ENCODE measurements at places on chromosomes 5 and 9.

- DNase-seq = no peak
Measured at GRCh38 chr5:37838152-37838932, 1.5 kb downstream of the GDNF start.

DNA sequence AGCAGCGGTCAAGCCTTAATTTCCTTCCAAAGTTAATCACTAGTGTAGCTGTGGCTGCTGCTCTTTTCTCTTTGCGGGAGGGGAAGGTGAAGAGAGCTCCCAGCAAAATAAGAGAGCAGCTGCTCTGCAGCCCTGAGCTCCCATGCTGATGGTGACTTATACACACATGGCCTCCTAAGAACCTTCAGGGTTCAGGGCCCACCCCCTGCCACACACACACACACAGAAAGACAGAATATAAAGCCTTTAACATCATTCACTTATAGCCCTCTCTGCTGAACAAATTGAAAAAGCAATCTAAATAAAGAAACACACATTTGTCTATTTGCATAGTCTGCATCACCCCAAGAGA is 43.6 kb downstream of the GAS1 start:
- DNase-seq = no peak

DNA sequence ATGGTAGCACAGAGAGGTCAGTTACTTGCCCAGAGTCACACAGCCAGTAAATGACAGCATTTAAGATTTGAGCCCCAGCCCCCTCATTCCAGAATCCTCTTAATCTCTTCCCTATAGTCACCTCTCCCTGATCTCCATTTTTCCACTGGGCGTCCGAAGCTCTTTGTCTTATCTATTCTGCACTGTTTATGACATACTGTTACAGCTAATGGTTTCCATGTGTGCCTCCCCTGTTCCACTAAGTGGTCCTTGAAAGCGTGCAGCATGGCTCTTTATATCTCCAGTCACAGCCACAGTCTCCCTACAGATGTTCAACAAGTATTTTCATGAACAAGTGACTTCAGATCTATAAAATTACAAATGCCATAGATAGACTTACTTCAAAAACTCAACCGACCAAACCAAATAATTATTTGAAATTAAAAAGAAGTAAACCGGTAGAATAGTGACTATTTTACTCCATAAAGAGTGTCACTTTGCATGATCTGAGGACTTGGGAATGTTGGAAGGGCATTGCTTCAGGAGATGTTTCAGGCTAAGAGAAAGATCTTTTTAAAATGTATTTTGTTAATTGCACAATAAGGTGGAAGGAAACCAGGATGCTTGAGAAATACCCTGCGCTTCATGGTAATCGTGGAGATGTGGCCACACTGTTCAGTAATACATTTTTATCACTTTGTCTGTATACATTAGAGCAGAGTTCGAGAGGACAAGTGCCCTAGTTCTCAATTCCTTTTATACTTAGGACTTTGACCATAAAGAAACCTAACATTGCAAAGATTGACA is 237.2 kb downstream of the FBXL7 start:
- DNase-seq = no peak

- no peak for DNase-seq
Measured at GRCh38 chr9:129145316-129145715, 32.7 kb downstream of the IER5L start.

- DNase-seq = no peak
Measured at GRCh38 chr9:76534026-76534425, 75.0 kb downstream of the GCNT1 start.

GRCh38 chr5:164048359-164048926 is 543.0 kb downstream of the MAT2B start:
- DNase-seq = no peak

DNA sequence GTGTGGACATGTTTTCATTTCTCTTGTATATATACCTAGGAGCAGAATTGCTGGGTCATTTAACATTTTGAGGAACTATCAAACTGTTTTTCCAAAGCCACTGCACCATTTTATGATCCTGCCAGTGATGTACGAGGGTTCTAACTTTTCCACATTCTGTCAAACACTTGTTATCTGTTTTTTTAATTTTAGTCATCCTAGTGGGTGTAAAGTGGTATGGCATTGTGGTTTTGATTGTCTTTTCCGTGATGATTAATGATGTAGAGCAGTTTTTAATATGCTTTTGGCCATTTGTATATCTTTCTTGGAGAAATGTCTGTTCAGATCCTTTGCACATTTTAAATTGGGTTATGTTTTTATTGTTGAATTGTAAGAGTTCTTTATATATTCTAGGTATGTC is 107.0 kb downstream of the MELK start:
- no peak for DNase-seq

DNA sequence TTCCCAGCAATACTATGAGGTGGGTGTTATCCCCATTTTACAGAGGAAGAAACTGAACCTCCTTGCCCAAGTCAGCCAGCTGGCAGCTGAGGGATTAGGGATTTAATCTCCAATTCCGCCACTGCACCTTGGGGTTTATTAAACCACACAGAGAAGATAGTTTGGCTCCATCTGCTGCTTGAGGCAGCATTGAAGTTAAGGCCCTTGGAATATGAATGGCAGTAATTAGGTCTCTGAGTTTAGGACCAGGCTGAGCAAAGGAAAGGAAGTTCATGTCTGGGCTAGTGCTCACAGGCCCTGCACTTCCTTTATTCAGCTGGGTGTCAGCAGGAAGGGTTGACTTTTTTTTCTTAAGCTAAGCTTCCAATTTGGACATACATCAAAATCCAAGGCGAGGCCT is 86.9 kb upstream of the GDNF start:
- no peak for DNase-seq

Measured in stimulated activated CD8-positive, alpha-beta memory T cell treated with anti-CD3 and anti-CD28 coated beads, Interleukin-15, amount 100 ng/mL, for 4 hours (primary cell).